Lung (tissue), 17 donors: ENCODE measurements at places on chromosomes 7 and 10. TPM values are rescaled to one million over a fixed set of nuclear protein-coding genes. Genes with fewer than 3 reads are reported as not detected.

Gene FXYD4
- 3.9 TPM for total RNA-seq

GRCh38 chr7:5420881-5421713, 2.5 kb downstream of the TNRC18 start:
- DNase-seq = no peak
- peaks cover 3% of the 10 kb centered on the region for H3K36me3 ChIP-seq
- H3K27ac ChIP-seq = peak overlapping the region; percentile 99
- H3K27me3 ChIP-seq = no peaks in the 10 kb centered on the region
- H3K4me1 ChIP-seq = peaks cover 19% of the 10 kb centered on the region

Gene PTPRZ1
- total RNA-seq = 11.6 TPM

GRCh38 chr7:128845475-128845874, 15.3 kb downstream of the FLNC start:
- no peaks in the 10 kb centered on the region for H3K4me1 ChIP-seq
- no peaks in the 10 kb centered on the region for H3K27me3 ChIP-seq
- H3K4me3 ChIP-seq = no peak overlapping the region
- peaks cover 14% of the 10 kb centered on the region for H3K36me3 ChIP-seq

- DNase-seq = no peak
- H3K27me3 ChIP-seq = no peaks in the 10 kb centered on the region
- no peaks in the 10 kb centered on the region for H3K4me1 ChIP-seq
- H3K36me3 ChIP-seq = no peaks in the 10 kb centered on the region
These were observed 17.8 kb upstream of the SDK1 start for GRCh38 chr7:3283130-3283704.

GRCh38 chr10:21975378-21975990, 28.0 kb downstream of the DNAJC1 start:
- no peak for DNase-seq
- no peak overlapping the region for H3K4me3 ChIP-seq
- no peak overlapping the region for H3K27ac ChIP-seq

DNA sequence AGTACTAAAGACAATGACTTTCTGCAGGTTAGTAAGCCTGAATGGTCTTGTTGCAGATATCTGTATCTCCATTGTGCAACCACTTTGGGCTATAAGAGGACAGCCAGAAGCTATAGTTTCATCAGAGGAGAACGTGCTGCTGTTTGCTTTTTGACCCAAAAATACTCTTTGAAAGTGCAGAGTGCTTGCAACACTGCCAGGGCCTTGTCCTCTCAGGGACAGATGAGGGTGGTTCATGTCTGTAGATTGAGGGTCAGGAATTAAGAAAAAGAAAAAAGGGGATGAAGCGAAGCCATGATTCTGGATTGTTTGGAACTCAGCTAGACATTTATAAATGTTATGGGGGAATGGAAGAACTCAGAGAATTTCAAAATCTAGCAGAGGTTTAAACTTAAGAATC, 212.5 kb downstream of the SEC23IP start:
- no peak overlapping the region for H3K4me3 ChIP-seq
- H3K27me3 ChIP-seq = no peaks in the 10 kb centered on the region
- no peak overlapping the region for H3K27ac ChIP-seq
- no peaks in the 10 kb centered on the region for H3K4me1 ChIP-seq

GRCh38 chr10:112951359-112952281, 1.6 kb downstream of the TCF7L2 start:
- peak; percentile 84 for DNase-seq
- H3K27ac ChIP-seq = peak overlapping the region; percentile 96
- H3K27me3 ChIP-seq = no peaks in the 10 kb centered on the region
- peaks cover 46% of the 10 kb centered on the region for H3K4me1 ChIP-seq
- no peaks in the 10 kb centered on the region for H3K36me3 ChIP-seq

- H3K27me3 ChIP-seq = no peaks in the 10 kb centered on the region
- DNase-seq = peak; percentile 31
- H3K36me3 ChIP-seq = no peaks in the 10 kb centered on the region
- H3K4me1 ChIP-seq = no peaks in the 10 kb centered on the region
- H3K4me3 ChIP-seq = no peak overlapping the region
These were observed 35.9 kb upstream of the FZD9 start for GRCh38 chr7:73397521-73398281.

GRCh38 chr10:127922675-127923366, 15.9 kb downstream of the PTPRE start:
- H3K27ac ChIP-seq = peak overlapping the region; percentile 80
- no peak for DNase-seq
- no peaks in the 10 kb centered on the region for H3K36me3 ChIP-seq
- no peak overlapping the region for H3K4me3 ChIP-seq
- peaks cover 53% of the 10 kb centered on the region for H3K4me1 ChIP-seq
- no peaks in the 10 kb centered on the region for H3K27me3 ChIP-seq

DNA sequence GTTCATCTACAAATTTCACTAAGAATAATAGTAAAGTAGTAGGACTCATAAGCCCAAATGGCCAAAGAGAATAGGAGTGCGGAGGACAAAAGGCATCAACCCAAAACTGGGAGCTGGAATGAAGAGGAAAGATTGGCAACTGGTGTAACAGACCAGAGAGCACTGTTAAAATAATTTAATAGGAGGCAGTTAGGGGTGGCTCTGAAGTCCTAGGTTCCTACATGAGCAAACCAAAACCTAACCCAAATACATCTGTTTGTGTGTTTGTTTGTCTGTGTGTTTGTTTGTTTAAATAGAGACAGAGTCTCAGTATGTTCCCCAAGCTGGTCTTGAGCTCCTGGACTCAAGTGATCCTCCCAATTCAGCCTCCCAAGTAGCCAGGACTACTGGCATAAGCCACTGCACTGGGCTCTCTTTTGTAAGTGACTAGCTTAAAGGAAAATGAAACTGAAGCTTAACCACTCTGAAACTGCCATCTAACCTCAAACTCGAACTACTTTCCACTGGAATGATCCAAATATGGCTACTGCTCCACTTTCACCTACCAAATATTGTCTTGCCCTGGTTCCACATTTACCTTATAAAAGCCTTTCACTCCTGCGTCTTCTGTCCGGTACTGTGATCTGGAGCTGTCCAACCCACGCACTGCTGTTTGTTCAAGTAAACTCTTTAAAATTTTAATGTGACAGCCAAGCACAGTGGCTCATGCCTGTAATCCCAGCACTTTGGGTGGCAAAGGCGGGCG, 94.9 kb downstream of the AKR1D1 start:
- DNase-seq = no peak
- no peak overlapping the region for H3K27ac ChIP-seq

- peaks cover 6% of the 10 kb centered on the region for H3K4me1 ChIP-seq
- H3K27ac ChIP-seq = peak overlapping the region; percentile 100
- H3K36me3 ChIP-seq = no peaks in the 10 kb centered on the region
- DNase-seq = peak; percentile 71
These were observed 2.5 kb upstream of the TNRC18 start for GRCh38 chr7:5426226-5426475.

DNA sequence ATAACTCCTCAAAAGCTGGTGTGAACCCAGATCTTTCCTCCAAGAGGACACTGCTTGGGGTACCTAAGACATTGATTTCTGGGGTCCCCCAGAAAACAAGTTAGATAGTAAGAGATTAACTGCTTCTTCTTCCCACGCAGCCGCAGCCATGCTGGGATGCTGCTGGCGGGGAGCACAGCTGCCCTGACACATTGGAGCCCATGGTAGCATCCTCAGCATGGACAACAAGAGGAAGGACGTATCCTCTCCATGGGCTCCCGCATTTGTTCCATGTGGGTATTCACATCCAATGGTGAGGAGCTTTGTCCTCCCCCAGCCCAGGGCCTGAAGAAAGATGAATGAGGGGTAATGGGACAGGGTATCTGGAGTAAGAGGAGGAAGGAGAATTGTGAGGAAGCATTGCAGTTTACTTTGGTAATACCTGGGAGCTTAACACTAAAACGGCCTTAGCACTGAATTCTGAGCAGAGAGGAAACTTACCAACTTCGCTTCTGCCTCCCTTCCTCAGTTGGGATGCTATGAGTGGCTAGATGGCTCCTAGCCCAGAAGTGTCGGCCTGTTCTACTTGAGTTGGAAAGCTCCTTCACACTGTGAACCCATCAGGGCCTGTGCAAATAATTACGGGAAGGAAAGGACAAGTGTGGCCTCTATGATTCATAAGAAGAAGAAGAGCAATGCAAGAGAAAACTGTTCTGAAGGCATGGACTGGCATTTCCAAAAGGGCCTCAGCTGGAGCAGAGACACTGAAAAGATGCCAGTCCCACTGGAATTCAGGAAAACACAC, 43.9 kb downstream of the C10orf120 start:
- no peak overlapping the region for H3K27ac ChIP-seq
- no peaks in the 10 kb centered on the region for H3K36me3 ChIP-seq
- no peaks in the 10 kb centered on the region for H3K27me3 ChIP-seq
- no peaks in the 10 kb centered on the region for H3K4me1 ChIP-seq

Gene UPK3B
- 12.4 TPM for total RNA-seq

GRCh38 chr7:103689255-103689654, 243.2 kb upstream of the SLC26A5 start:
- no peaks in the 10 kb centered on the region for H3K27me3 ChIP-seq
- H3K4me1 ChIP-seq = no peaks in the 10 kb centered on the region

DNA sequence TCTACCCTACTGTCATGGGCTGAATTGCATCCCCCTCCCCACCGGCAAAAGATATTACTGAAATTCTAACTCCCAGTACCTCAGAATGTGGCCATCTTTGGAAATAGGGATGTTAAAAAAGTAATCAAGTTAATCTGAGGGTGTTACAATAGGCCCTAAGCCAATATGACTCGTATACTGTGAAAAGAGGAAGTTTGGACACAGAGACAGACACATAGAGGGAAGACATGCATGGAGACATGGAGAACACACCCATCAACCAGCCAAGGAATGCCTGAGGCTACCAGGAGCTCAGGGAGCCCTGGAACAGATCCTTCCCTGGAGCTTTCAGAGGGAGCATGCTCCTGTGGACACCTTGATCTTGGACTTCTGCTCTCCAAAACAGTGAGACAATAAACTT, 138.2 kb upstream of the ADO start:
- no peak for DNase-seq
- no peak overlapping the region for H3K4me3 ChIP-seq
- no peak overlapping the region for H3K27ac ChIP-seq
- H3K27me3 ChIP-seq = no peaks in the 10 kb centered on the region
- no peaks in the 10 kb centered on the region for H3K36me3 ChIP-seq

Gene EPHA1
- total RNA-seq = 13.3 TPM

Gene SLC26A3
- 0.31 TPM for total RNA-seq

Gene HMX3
- not detected for total RNA-seq

Gene NEBL
- total RNA-seq = 74.7 TPM

Gene MARVELD1
- total RNA-seq = 57.9 TPM

- H3K36me3 ChIP-seq = peaks cover 8% of the 10 kb centered on the region
- H3K27ac ChIP-seq = no peak overlapping the region
- H3K4me3 ChIP-seq = no peak overlapping the region
- H3K27me3 ChIP-seq = no peaks in the 10 kb centered on the region
- peaks cover 3% of the 10 kb centered on the region for H3K4me1 ChIP-seq
- DNase-seq = no peak
These were observed 1.9 kb upstream of the NRF1 start for GRCh38 chr7:129609666-129610065.

Gene CALML3
- not detected for total RNA-seq

DNA sequence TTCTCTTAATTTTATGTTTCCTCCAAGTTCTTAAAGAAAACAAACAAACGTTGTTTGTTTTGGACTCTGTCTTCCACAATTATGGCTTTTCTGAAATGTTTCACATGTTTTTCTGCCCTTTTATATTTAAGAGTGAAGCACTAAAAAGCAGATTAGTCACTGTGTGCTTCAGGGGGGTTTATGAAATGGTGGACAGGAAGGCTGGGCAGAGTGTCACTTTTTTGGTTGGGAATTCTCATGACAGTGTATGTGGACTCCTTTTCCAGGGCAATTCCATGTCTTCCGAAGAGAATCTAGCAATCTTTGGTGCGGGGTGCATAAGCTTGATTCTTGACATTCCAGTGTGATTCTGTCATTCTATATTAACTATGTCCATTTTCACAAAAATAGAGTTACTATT, 669.4 kb downstream of the PARD3 start:
- H3K36me3 ChIP-seq = no peaks in the 10 kb centered on the region
- H3K27ac ChIP-seq = no peak overlapping the region
- H3K4me1 ChIP-seq = no peaks in the 10 kb centered on the region

Gene PRF1
- total RNA-seq = 9.4 TPM

GRCh38 chr10:21516242-21517131, 9.0 kb downstream of the SKIDA1 start:
- peak; percentile 65 for DNase-seq
- no peaks in the 10 kb centered on the region for H3K27me3 ChIP-seq
- H3K36me3 ChIP-seq = no peaks in the 10 kb centered on the region
- H3K4me1 ChIP-seq = peaks cover 16% of the 10 kb centered on the region

Gene MOGAT3
- not detected for total RNA-seq

Gene ANKRD7
- 0.55 TPM for total RNA-seq

- no peak overlapping the region for H3K4me3 ChIP-seq
- H3K4me1 ChIP-seq = peaks cover 2% of the 10 kb centered on the region
- DNase-seq = no peak
- no peak overlapping the region for H3K27ac ChIP-seq
These were observed 187.9 kb downstream of the DIP2C start for GRCh38 chr10:501596-501995.

GRCh38 chr7:77310982-77311381, 105.2 kb downstream of the GSAP start:
- no peaks in the 10 kb centered on the region for H3K27me3 ChIP-seq
- H3K36me3 ChIP-seq = peaks cover 17% of the 10 kb centered on the region
- no peak overlapping the region for H3K4me3 ChIP-seq
- no peak overlapping the region for H3K27ac ChIP-seq
- no peak for DNase-seq

DNA sequence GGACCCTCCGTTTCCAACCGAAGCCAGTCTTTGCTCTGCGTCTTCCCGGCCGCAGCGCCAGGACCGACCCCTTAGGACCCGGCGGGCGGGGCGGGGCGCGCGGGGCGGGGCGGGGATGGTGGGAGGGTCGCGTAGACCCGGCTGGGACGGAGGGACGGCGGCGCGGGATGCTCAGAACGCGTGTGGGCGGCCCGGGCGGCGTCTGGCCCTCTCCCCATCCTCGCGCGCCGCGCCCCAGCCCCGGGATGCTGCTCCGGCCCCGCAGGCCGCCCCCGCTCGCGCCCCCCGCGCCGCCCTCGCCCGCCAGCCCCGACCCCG, at the start of gene UTF1:
Gene UTF1 (plus strand): TSS at position 174 of the 318 bp plus-strand sequence. CDS start 72 bp downstream, at position 246.
- H3K27ac ChIP-seq = no peak within 1 kb of the TSS
- no peaks in the 10 kb centered on the region for H3K36me3 ChIP-seq
- H3K4me1 ChIP-seq = no peaks in the 10 kb centered on the region
- DNase-seq = no peak
- peaks cover 41% of the 10 kb centered on the region for H3K27me3 ChIP-seq
- H3K4me3 ChIP-seq = no peak within 1 kb of the TSS

Gene CFAP70
- total RNA-seq = 17.2 TPM

GRCh38 chr10:124959564-124959963, 17.6 kb downstream of the ZRANB1 start:
- no peaks in the 10 kb centered on the region for H3K36me3 ChIP-seq
- no peak overlapping the region for H3K27ac ChIP-seq
- DNase-seq = no peak
- H3K27me3 ChIP-seq = no peaks in the 10 kb centered on the region

GRCh38 chr7:155188357-155188756, 109.3 kb upstream of the INSIG1 start:
- H3K36me3 ChIP-seq = no peaks in the 10 kb centered on the region
- H3K27me3 ChIP-seq = no peaks in the 10 kb centered on the region
- DNase-seq = no peak
- H3K4me1 ChIP-seq = no peaks in the 10 kb centered on the region

Gene PIK3AP1
- total RNA-seq = 24.0 TPM
